ENCODE measurements at places on chromosomes 16 and 17. TPM values are rescaled to one million over a fixed set of nuclear protein-coding genes. Genes with fewer than 3 reads are reported as not detected.

- H3K4me3 ChIP-seq, result no peak overlapping the region
- peaks cover 6% of the 10 kb centered on the region for H3K4me1 ChIP-seq
- no peaks in the 10 kb centered on the region for H3K36me3 ChIP-seq
- peaks cover 10% of the 10 kb centered on the region for H3K27me3 ChIP-seq
- DNase-seq, result no peak
These were observed 20.8 kb downstream of the C17orf67 start for GRCh38 chr17:56812901-56813388.

GRCh38 chr16:359067-359763, 6.7 kb upstream of the AXIN1 start:
- peaks cover 2% of the 10 kb centered on the region for H3K4me1 ChIP-seq
- no peaks in the 10 kb centered on the region for H3K36me3 ChIP-seq
- no peak overlapping the region for H3K4me3 ChIP-seq
- DNase-seq, result no peak
- H3K27ac ChIP-seq, result no peak overlapping the region

GRCh38 chr16:84155771-84156170, 10.7 kb downstream of the DNAAF1 start:
- H3K36me3 ChIP-seq, result no peaks in the 10 kb centered on the region
- H3K27me3 ChIP-seq, result peaks cover 25% of the 10 kb centered on the region
- no peak overlapping the region for H3K27ac ChIP-seq
- DNase-seq, result no peak

DNA sequence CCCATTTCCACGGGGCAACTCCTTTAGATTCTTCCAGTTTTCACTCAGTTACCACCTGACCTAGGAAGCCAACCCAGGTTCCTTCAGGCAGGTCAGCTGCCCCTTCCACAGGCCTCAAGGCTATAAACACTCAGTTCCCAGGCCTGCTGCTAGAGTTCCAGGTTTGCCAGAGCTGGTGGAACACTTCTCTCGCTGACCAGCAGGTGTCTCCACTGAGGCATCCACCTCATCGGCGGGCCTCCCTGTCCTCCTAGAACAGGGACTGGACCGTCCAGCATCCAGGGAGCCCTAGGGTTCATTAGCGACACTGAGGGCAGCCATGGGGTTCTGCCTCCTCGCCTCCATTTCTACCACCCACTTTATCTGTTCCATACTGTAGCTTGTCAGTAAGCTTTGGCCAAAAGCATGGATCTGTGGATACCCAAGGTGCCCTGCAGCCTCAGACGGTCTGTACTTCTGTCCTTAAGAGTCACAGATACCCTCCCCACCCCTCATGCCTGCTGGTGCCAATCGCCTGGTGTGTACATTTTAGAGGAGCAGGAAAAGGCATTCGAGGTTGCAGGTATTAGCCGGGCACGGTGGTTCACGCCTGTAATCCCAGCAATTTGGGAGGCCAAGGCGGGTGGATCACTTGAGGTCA, 29.0 kb downstream of the PIMREG start:
- H3K36me3 ChIP-seq, result no peaks in the 10 kb centered on the region
- H3K27me3 ChIP-seq, result peaks cover 4% of the 10 kb centered on the region
- DNase-seq, result peak; percentile 68
- no peak overlapping the region for H3K4me3 ChIP-seq
- H3K27ac ChIP-seq, result no peak overlapping the region
- H3K4me1 ChIP-seq, result no peaks in the 10 kb centered on the region

- H3K36me3 ChIP-seq, result no peaks in the 10 kb centered on the region
- H3K27me3 ChIP-seq, result no peaks in the 10 kb centered on the region
- peak overlapping the region; percentile 96 for H3K4me3 ChIP-seq
These were observed 5.1 kb downstream of the BAHCC1 start for GRCh38 chr17:81400154-81400977.

- H3K27ac ChIP-seq, result no peak overlapping the region
- no peak for DNase-seq
- H3K4me3 ChIP-seq, result no peak overlapping the region
These were observed 50.6 kb downstream of the MARCHF10 start for GRCh38 chr17:62757500-62757951.

DNA sequence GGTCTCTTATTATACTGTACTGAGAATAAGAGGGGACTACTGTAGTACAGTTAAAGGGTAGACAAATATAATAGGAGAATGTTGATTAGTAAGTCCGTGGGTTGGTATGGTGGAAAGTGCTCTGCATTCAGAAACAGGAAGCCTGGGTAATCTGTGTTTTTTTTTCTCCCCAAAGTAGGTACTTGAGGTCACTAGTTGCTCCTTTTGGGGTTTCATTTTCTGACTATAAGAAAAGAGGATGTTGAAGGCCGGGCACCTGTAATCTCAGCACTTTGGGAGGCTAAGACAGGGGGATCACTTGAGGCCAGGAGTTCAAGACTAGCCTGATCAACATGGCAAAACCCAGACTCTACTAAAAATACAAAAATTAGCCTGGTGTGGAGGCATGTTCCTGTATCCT, 42.0 kb upstream of the MMD start:
- peaks cover 21% of the 10 kb centered on the region for H3K4me1 ChIP-seq
- H3K36me3 ChIP-seq, result no peaks in the 10 kb centered on the region
- H3K27me3 ChIP-seq, result no peaks in the 10 kb centered on the region
- no peak overlapping the region for H3K4me3 ChIP-seq

DNA sequence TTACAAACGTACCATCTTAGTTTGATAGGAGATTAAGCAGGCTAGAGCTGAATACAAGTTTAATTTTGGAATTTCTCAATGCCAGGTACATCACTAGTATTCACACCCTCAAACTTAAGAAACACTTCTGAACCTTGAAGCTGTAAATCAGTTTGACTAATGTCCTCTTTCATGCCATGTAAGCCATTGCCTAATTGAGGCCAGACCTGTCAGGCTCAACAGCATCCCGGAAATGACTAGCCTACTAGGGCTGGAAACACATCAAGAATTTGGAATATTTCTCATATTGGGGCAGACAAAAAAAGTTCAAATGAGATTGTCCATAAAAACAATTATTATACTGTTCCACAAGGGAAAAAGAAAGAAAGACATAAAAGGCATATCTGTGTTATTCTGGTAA, 1.7 kb downstream of the USP32 start:
- peak overlapping the region; percentile 98 for H3K4me3 ChIP-seq
- H3K27ac ChIP-seq, result peak overlapping the region; percentile 97
- DNase-seq, result no peak
- H3K27me3 ChIP-seq, result no peaks in the 10 kb centered on the region

- no peaks in the 10 kb centered on the region for H3K36me3 ChIP-seq
- peaks cover 65% of the 10 kb centered on the region for H3K27me3 ChIP-seq
- DNase-seq, result no peak
- peaks cover 14% of the 10 kb centered on the region for H3K4me1 ChIP-seq
- H3K27ac ChIP-seq, result no peak overlapping the region
These were observed 1.2 kb upstream of the GNG13 start for GRCh38 chr16:801584-802363.

DNA sequence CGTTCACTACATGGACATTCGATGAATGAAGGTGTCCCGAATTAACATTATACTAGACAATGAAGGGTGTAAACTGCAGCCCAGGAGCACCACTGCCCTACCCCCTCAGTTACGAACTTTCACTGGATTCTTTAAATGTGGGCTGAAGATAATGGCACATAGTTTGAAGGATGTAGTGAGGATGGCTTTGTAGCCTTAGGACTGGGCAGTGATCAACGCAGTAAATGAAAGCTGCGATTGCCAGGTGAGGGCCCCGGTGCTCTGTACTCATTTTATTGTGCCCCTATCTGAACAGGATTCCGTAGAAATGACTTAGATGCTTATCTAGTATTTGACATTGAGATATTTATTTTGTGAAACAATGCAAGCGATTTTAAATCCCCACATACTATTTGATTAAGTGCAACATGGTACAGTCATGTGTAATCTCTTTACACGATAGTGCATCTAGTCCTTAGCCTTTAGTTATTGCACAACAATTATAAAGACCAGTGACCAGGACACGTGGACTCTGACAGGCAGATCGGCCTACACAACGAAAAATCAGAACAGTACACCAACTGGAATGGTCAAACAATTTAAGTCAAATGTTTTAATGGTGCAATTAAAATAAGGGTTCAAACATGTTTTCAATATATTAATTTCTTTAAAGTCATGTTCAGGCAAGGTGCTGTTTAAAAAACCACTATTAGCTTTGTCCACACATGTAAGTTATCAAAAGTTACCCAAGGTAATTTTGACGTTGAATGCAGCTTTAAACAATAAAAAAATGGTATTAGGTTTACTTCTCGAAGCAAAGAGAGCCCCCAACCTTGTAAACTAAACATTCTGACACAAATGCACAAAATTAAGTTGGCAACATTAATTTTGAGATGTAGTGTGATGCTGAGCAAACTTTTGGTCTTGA, 17.4 kb upstream of the ERN1 start:
- peak overlapping the region; percentile 98 for H3K27ac ChIP-seq
- no peak for DNase-seq
- H3K36me3 ChIP-seq, result peaks cover 18% of the 10 kb centered on the region
- H3K4me1 ChIP-seq, result peaks cover 64% of the 10 kb centered on the region
- peak overlapping the region; percentile 91 for H3K4me3 ChIP-seq

DNA sequence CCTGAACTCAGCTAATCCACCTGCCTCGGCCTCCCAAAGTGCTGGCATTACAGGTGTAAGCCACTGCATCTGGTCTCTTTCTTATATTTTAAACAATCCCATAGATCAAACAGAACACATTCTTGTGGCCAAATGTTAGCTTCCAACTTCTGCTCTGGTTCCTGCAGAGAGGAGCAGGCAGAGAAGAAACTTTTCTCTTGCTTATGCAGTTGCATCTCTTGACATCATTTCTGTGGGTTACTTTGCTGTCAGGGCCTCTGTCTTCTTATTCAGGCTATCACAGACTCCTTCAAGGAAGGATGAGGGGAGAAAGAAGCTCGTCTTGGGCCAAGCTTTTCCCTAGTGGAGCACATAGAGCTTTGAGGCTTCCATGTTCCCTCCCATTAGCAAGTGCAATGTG, 7.8 kb downstream of the HSD17B2 start:
- peaks cover 70% of the 10 kb centered on the region for H3K27me3 ChIP-seq
- no peaks in the 10 kb centered on the region for H3K4me1 ChIP-seq
- H3K36me3 ChIP-seq, result no peaks in the 10 kb centered on the region
- no peak for DNase-seq

DNA sequence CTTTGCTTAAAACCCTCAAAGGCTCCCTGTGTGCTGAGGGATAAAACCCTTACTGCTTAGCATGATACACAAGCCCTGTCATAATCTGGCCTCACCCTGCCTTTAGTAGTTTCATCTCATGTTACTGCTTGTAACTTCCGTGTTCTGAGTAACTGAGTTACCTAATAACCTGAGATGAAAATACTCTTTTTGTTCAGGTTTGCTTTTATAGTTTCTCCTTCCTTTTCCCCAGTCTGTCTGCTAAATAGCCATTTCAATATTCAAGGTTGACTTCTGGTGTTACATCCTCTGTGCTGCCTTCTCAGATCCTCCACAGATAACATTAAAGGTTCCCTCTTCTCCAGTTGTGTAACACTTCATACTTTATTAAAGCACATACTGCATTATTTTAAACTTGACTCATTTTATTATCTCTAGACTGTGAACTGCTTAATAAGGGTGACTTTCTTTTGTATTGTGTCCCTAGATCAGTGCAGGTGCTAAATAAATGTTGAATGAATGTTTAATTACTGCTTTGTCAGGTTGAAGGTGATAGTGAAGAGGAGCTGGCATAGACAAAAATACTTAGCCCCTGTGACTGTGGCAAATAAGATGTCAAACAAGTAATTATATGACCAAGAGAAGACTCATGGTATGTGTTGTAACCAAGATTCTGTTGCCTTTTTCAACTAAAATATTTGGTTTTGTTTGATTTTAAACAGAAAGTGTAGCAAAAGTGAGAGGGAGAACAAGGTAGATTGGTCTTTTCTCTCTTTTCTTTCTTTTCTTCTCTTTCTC, 47.8 kb downstream of the NFAT5 start:
- no peaks in the 10 kb centered on the region for H3K27me3 ChIP-seq
- peaks cover 92% of the 10 kb centered on the region for H3K4me1 ChIP-seq
- peaks cover 1% of the 10 kb centered on the region for H3K36me3 ChIP-seq
- no peak for DNase-seq
- H3K27ac ChIP-seq, result peak overlapping the region; percentile 47
- H3K4me3 ChIP-seq, result no peak overlapping the region

- H3K36me3 ChIP-seq, result no peaks in the 10 kb centered on the region
- DNase-seq, result no peak
- no peak overlapping the region for H3K27ac ChIP-seq
- no peak overlapping the region for H3K4me3 ChIP-seq
- no peaks in the 10 kb centered on the region for H3K27me3 ChIP-seq
- no peaks in the 10 kb centered on the region for H3K4me1 ChIP-seq
These were observed 295.7 kb upstream of the TNRC6C start for GRCh38 chr17:77662833-77663232.

- H3K27ac ChIP-seq, result no peak overlapping the region
- no peaks in the 10 kb centered on the region for H3K36me3 ChIP-seq
- no peaks in the 10 kb centered on the region for H3K4me1 ChIP-seq
- H3K27me3 ChIP-seq, result peaks cover 11% of the 10 kb centered on the region
- no peak overlapping the region for H3K4me3 ChIP-seq
These were observed 23.1 kb downstream of the PRDM7 start for GRCh38 chr16:90053902-90054500.

DNA sequence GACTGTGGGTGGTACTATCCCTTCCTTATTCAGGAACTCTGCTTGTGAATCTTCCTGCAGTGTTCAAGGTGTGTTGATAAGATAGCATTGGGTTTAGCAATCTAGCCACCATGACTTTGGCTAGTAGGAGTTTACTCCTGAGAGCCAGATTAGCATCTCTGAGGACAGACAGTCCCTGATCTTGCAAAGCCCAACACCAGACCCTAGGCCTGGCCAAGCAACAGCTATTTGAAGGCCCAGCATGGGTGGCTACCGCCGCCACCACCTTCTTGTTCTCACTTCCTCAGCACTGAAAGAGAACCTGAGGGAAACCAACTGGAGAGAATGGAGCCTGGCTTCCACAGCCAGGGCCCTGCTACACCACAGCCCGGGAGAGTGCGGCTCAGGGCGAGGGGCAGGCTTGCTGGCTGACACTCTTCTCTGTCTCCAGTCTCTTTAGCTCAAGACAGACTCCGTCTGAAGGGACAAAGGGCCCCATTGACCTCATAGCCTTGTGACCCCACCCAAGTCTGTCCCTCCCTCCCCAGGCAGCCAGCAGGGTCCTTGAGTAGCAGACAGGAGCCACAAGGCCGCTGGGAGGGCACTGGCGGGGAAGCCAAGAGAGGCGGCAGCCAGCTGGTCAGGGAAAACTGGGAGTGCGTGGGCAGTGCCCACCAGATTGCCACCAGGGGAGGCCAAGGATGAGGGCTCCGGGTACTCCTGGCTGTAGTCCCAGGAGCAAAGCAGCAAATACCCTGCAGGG, 10.9 kb upstream of the ARHGAP23 start:
- no peak for DNase-seq
- H3K27ac ChIP-seq, result no peak overlapping the region
- peaks cover 55% of the 10 kb centered on the region for H3K4me1 ChIP-seq
- H3K27me3 ChIP-seq, result peaks cover 56% of the 10 kb centered on the region

- no peaks in the 10 kb centered on the region for H3K27me3 ChIP-seq
- H3K4me3 ChIP-seq, result no peak overlapping the region
- DNase-seq, result no peak
These were observed 108.9 kb upstream of the GSE1 start for GRCh38 chr16:85504242-85504641.

GRCh38 chr17:42773290-42774035, at the start of gene VPS25:
VPS25 (plus strand) TSS chr17:42773449; CDS start chr17:42773476, 27 bp downstream.
- peak within 1 kb of the TSS; percentile 98 for H3K4me3 ChIP-seq

- no peak overlapping the region for H3K27ac ChIP-seq
- no peaks in the 10 kb centered on the region for H3K4me1 ChIP-seq
- H3K4me3 ChIP-seq, result no peak overlapping the region
- H3K27me3 ChIP-seq, result peaks cover 83% of the 10 kb centered on the region
- no peaks in the 10 kb centered on the region for H3K36me3 ChIP-seq
These were observed 95.2 kb downstream of the SPACA3 start for GRCh38 chr17:33086878-33087277.

The MARCHF10 gene
- total RNA-seq, result not detected

The TP53TG3 gene
- not detected for total RNA-seq

The G6PC1 gene
- not detected for total RNA-seq

The PRSS8 gene
- not detected for total RNA-seq

The CYB561 gene
- total RNA-seq, result 9.0 TPM

The KIF2B gene
- not detected for total RNA-seq

Measured in left ventricle myocardium inferior (tissue), 1 donor.